ENCODE measurements at places on chromosomes 5 and 9. TPM values are rescaled to one million over a fixed set of nuclear protein-coding genes. Genes with fewer than 3 reads are reported as not detected.

DNA sequence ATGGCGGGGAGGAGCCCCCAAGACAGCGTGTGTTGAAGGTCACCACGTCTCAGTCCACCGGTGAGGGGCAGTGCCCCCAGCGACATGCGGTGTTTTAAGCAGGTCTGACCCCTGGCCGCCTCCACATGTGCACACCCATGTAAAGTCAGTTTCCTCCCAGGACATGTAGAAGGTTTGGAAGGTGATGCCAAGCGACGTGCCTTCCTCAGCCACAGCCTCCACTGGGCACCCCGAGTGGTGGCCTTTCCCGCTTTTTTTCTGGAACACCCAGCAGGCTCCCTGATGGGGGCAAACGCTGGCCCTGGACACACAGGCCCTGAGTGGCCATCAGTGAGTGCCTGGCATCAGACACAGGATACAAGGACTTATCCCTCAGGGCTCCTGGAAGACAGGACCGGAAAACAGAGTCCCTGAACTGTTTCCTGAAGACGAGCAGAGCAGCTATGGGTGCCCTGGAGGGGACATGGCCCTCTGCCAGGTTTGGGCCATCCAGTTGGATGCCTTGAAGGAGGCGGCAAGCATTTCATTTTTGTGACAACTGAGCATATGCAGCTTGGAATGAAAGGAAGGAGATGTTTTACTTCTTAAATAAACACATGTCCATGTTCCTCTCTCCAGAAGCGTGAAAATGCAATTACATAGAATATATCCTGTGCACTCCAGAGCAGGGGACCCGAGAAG is 275.8 kb upstream of the IRX2 start:
- DNase-seq, result no peak

DNA sequence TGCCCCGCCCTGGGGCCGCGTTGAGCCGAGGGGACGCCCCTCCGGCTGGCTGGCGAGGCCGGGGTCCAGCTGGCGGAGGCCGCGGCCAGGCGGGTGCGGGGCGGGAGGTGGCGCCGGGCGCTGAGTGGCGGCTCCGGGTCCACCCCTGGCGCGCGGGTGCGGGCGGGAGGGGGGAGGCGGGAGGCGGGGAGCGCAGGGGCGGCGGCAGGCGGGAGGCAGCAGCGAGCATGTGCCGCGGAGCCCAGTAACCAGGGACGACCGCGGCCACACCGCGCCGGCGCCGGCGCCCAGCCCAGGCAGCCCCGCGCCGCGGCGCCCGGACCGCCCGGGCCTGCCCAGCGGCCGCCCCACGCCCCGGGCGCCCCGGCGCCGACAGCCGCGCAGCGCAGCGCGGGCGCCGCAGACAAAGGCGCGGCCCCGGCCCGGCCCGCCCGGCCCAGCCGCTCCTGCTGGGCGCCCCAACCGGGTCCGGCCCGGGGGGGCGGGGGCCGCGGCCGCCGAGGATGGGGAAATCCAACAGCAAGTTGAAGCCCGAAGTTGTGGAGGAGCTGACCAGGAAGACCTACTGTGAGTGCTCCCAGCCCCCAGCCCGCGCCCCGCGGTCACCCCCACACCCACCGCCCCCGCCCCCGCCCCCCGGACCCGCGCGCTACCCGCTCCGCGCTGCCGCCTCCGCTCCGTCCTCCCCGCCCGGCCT is at the start of gene NCS1:
Gene NCS1 (plus strand): TSS at position 244 of the 697 bp plus-strand sequence. CDS start 260 bp downstream, at position 504.
- DNase-seq, result peak; percentile 55

DNA sequence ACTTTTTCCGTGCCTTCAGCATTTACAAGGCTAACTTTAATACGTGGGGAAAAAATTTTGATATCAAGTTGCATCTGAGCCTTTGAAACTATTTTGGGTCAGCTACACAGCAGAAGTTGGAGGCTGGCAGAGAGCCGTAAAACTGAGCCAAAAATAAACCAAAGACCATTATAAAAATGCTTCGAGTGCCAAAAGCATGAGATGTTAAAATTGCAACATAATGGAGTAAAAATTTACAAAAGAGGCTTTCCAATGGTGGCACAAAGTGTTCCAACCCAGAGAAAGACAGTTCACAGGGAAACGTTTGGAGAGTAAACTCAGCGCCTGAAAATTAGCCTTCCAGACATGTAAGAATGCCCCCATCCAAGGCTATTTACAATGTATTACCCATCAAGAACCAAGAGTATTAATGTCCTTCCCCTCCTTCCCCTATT is 190.3 kb downstream of the TLE1 start:
- DNase-seq, result no peak

The MPDZ gene
- total RNA-seq, result not detected

DNA sequence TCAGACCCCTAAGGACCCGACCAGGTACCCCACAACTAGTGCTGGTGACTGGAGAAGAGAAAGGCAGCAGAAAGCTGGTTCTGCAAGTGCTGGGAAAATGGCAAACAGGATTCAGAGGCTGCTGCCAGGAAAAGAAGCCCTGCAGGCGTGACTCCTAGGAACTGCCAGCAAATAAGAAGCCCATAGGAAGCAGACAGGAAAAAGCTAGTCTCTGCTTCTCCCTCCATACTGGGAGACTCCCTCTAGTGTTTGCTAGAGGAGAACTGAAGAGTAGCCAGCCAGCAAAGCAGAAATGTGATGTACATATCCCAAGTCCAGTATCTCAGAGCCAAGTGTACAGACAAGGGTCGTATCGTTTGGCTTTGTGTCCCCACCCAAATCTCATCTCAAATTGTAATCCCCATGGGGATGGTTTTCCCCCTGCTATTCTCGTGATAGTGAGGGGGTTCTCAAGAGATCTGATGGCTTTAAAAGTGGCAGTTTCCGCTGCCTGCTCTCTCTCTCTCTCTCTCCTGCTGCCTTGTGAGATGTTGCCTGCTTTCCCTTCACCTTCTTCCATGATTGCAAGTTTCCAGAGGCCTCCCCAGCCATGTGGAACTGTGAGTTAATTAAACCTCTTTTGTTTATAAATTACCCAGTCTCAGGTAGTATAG is 38.1 kb upstream of the TUSC1 start:
- DNase-seq, result no peak

DNA sequence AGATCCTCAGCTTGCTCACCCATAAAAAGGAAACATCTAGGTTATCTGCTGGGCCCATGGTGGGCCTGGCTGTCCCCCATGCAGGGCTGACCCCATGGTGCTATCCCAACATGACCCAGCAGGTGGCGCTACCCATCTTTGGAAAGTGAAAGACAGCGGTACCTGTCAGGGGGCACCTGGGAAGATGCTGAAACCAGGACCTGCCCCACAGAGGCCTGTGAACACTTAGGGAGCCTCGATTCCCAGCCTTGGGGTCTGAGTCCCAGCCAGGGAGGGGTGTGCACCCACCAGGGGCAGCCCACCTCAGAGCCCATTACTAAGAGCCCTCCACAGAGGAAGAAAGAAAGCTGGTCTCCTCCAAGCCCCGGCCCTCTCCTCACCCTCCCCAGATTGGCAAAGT is 46.6 kb upstream of the IPPK start:
- peak; percentile 76 for DNase-seq

DNA sequence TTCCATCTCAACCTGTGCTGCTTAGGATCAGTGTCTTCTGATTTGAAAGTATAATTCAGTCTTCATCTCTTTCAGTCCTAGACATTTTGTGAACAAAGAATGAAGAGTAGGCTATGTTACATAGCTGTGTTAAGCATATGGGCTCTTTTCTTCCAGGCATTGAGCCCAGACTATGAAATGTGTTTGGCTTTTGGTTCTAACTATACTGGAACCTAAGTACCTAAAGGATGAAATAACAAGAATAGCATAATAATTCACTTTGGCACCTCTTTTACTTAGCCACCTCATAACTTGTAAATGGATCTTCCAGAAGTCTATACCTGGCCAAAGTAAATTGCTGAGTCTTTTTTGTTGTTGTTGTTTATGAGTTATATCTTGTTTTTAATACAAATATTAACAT is 71.4 kb downstream of the SLF1 start:
- DNase-seq, result no peak

DNA sequence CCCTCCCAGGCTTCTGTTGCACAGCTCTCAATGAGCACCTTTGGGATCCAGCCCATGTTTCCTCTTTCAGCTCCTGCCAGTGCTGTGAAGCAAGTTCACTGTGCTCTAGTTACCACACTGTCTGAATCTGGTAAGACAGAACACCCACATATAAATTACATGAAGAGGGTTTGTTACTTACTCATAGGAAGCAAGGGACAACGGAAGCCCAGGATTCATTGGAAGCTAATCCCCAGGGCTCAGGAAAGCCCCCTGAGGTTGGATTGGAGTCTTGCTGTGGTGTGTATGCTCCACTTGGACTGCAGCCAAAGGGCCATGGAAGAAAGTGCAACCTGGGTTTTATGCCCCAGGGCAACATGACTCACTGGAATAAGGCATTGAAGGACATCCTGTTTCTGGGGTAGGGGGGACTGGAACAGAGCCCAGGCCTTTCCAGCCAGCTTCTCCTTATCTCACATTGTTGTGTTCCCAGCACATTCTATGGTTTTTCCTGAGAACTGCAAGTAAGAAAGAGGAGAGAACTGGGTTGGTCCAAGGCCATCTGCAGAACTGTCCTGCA is 15.6 kb upstream of the CLK4 start:
- no peak for DNase-seq

The SNX24 gene
- total RNA-seq, result 1.0 TPM

- DNase-seq, result no peak
Observed at GRCh38 chr9:131024978-131025868, 16.2 kb downstream of the LAMC3 start.

- no peak for DNase-seq
Observed at GRCh38 chr5:8845296-8845695, 700.6 kb downstream of the SEMA5A start.

DNA sequence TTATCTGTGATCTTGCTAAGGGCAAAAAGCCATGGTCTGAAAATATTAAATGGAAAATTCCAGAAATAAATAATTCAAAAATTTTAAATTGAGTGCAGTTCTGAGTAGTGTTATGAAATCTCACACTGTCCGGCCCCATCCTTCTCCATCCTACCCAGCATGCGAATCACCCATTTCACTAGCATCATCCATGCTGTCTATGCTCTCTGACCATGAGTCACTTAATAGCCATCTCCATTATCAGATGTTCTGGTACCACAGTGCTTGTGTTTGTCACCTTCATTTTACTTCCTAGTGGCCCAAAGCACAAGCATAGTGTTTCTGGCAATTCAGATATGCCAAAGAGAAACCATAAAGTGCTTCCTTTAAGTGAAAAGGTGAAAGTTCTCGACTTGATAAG is 63.3 kb upstream of the SMC5 start:
- DNase-seq, result no peak

The PCDHGC4 gene
- total RNA-seq, result not detected

DNA sequence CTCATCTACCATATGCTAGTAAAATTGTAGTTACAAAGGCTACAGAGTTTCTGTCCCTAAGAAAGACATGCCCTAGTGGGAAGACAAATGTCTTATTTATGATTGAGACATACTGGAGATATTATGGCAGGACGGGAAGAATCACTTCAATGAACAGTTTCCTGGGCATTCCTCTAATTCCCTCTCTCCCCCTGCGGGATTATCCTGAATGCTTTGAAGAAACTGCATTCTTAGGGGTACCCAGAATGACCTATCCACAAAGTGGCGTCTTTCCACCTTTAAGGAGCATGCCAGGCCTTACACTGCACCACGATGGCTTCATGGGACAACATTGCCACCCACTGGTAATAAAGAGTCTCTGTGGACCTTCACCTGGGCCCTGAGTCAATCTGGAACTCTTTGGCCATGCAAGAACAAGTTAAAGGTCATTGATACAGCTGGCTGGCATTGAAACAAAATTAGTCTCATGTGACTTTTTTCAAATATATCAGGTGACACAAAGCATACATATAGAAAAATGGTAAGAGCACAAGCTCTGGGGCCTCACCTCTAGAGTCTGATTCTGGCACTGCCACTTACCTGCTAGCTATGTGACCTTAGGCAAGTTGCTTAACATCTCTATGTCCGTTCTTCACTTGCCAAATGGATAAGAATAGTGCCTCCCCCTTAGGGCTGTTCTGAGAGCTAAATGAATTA is 32.0 kb downstream of the ANKRD55 start:
- DNase-seq, result peak; percentile 52

- DNase-seq, result no peak
Observed at GRCh38 chr9:93043122-93043521, 15.4 kb upstream of the SUSD3 start.

The GDA gene
- not detected for total RNA-seq

The BNC2 gene
- total RNA-seq, result not detected

DNA sequence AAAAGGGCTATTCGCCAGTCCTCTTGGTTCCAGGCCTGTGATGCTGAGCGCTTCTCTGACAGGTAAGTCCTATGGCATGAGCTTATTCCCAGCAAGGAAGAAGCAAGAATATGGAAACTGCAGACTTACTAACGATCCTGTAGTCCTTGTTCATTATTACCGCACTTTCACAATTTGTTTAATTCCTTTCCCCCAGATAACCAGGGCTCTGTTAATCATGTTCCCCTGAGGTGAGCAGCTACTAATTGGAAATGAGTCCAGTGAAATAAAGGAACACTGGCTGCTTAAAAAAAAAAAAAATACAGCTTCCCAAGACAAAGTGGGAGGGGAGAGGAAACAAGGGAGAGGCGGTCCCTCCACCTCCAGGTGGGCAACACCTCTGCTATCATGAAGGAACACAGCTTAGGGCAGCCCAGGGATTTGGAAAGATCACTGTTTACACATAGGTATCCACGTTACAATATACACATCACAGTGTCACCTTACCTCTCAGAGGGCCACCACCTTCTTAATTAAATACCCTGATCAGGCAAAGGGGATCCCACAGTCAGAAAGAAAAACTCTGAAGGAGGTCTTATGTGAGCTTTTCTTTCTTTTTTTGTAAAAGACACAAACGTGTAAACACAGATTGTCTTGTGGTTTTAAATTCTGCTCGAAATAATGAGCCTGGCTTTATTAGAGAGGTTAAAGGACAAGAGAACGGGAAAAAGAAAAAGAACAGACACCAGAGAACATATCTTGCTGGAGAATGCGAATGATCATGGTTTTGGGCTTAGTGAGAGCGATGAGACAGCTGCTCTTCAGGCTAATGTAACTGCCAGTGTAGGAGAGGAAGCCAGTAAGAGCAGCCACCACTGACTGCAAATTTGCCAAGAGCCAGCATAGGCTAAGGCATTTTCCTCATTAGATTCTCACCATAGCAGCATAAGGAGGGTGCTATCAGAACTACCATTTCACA is 258.6 kb downstream of the CRB2 start:
- DNase-seq, result no peak

- DNase-seq, result no peak
Observed at GRCh38 chr5:24630918-24631317, 13.9 kb downstream of the CDH10 start.

DNA sequence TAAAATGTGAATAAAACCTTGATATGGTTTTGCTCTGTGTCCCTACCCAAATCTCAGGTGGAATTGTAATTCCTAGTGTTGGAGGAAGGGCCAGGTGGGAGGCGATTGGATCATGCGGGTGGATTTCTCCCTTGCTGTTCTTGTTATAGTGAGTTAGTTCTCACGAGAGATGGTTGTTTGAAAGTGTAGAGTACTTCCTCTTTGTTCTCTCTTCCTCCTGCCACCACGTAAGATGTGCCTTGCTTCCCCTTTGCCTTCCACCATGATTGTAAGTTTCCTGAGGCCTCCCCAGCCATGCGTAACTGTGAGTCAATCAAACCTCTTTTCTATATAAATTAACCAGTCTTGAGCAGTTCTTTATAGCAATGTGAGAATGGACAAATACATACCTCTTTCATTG is 34.9 kb downstream of the TARS1 start:
- DNase-seq, result no peak

Measured in activated naive CD8-positive, alpha-beta T cell treated with anti-CD3 and anti-CD28 coated beads for 36 hours (primary cell).